ENCODE measurements at places on chromosomes 6 and 20. TPM values are rescaled to one million over a fixed set of nuclear protein-coding genes. Genes with fewer than 3 reads are reported as not detected.

The BTNL2 gene
- not detected for total RNA-seq

The THBS2 gene
- total RNA-seq = 8.5 TPM

The MOXD1 gene
- 26.9 TPM for total RNA-seq

The GRM4 gene
- 5.3 TPM for total RNA-seq

The CFAP206 gene
- 3.1 TPM for total RNA-seq

The TRIM10 gene
- 0.31 TPM for total RNA-seq

All from parietal lobe (tissue), 2 donors.